ENCODE measurements at places on chromosomes 2 and 18.

DNA sequence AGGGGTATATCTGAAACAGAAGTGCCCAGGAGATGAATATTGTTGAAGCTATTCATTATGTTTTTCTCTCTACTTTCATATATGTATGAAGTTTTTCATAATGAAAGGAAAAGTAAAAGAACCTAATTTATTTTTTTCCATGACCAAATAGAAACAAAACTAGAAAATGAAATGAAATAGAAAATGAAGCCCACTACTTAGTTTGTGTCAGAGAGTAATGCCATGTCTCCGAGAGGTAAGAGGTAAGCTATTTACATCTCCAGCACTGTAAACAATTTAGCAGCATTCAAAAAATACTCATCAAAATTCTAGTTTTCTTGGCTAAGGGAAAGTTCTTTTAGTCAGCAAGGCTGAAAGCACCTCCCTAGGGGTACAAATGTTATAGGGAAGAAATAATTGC, 238.6 kb downstream of the PTH2R start:
- no peak for DNase-seq

DNA sequence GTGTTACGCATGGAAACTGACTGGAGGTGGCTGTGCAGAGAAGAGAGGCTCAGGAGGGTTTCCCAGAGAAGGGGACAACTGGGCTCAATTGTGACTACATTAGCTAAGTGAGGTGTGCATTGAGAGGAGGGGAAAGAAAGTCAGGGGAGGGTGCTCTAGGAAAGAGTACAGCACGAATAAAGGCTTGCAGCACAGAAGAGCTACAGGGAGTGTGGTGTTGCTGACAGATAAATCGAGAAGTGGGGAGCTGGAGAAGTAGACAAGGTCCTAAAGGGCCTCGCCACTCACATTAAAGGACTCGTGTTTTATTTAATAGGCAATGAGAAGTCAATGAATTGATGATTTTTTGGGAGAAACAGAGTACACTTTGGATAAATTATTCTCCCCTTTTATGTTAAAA, 65.7 kb upstream of the CTAGE1 start:
- DNase-seq: no peak

DNA sequence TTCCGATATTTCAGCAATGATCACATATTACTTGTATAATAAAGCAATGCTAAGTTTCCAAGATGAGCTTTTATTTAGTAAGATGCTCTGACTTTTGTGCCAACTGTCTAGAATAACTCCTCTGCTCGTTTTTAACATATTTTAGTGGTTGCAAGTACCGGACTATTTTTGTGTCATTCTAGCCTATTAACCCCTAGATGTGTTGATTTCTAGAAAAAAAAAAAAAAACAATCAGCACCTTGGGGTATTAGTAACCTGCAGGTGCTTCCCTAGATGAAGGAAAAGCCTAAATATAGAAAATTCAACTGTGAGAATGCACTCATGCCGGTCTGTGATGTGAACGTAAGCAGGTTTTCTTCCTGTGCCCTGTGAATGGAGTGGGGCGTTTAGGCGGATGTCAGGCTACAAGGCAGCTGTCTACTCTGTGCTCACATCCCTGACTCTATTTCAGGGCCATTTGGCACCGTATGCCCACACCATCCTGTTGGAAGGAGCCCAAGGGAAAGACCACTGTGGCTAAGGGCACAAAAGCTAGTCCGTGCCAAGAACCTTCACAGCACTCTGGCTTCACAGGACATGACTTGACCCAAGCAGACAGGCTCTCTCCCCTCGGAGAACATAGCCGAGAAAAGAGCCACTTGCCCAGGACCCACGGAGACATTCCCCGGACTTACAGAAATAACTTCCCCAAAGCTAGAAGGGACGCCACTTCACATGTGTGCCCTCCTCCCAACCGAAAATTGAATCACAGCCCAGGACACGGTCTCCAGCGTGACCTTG, 60.9 kb upstream of the AGAP1 start:
- DNase-seq: no peak

DNA sequence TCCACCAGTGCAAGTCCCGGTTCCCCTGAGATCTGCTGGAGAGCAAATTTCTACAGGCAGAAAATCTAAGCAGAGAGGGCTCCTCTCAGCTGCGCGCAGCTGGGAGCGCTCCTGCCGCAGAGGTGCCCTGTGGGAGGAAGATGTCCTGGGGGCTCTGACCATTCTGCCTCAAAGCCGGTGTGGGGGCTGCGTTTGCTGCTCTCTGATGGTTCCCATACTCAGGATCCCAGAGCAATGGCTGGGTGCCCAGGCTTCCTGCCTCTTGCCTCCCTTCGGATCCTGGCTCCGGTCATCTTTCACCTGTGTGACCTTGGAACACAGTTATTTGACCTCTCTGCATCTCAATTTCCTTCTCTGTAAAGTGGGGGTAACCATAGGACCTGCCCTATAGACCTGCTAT, 434.2 kb downstream of the ZNF521 start:
- no peak for DNase-seq

GRCh38 chr2:196076778-196077568, 8.3 kb upstream of the DNAH7 start:
- DNase-seq: no peak

DNA sequence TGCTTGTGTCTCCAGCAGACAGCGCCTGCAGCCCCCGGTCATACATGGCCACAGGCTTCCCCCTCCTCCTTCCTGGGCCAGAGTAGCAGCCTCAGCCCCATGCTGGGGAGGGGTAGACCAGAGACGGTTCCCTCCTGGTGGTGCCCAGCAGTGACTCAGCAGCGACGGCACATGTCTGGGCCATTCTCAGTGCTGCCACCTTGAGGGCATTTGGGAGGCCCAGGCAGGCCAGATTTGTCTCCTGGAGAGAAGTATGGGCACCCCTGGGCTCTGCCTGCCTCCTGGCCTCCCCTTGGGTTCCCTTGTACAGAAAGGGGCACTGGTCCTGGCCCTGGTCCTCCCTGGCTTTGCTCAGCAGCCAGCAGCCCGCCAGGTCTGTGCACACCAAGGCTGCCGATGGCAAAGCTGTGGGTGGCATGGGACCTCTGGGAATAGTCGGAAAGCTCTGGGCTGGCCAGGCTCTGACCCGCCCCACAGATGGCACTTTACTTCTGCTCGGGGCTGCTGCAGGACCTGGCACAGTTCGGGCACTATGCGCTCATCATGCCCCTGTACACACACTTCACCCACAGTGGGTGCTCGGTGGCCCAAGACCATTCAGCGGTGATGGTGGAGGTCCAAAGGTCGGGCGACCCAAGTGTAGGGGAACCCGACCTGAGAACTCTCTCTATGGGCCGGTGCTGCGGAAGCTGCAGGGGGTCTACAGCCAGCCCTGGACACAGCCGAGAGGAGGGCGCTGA, 11.4 kb upstream of the ALPI start:
- DNase-seq: peak; percentile 67

DNA sequence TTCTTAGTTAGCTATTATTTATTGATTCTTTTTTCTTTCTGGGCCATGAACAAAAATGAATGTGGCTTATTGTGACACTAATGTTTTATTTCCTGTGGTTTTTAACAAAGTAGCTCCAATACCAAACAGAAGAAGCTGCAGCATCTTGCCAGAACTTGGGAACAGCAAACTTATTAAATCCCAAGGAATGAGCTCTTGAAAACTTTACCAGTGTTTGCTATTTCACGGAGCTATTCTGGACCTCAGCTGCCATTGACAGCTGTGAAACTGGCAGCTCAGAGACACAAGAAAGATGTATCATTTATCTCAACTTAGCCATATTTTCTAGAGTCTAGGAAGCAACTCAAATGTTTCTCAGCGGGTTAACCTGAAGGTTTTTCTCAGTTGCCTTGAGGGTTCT, 91.0 kb upstream of the NEUROD1 start:
- no peak for DNase-seq

DNA sequence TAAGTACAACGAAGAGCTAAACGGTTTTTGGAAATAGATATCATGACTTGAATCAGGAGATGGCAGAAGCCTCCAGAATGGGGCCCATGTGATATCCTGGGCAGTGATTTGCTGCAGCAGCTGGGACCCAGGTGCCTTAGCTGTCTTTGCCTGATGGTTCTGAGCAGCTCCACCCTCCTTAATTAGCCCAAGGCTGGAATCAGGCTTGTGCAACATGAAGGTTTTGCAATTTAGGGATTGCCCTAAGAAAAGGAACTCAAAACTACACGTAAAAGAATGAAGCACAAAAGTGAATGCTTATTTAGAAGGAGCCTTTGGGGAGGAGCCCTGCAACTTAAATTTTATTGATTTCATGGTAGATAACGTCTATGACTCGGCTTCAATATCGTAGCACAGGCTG, 17.3 kb upstream of the CNDP2 start:
- DNase-seq: no peak

- DNase-seq: no peak
Measured at GRCh38 chr18:33210575-33211189, 229.8 kb downstream of the CCDC178 start.

DNA sequence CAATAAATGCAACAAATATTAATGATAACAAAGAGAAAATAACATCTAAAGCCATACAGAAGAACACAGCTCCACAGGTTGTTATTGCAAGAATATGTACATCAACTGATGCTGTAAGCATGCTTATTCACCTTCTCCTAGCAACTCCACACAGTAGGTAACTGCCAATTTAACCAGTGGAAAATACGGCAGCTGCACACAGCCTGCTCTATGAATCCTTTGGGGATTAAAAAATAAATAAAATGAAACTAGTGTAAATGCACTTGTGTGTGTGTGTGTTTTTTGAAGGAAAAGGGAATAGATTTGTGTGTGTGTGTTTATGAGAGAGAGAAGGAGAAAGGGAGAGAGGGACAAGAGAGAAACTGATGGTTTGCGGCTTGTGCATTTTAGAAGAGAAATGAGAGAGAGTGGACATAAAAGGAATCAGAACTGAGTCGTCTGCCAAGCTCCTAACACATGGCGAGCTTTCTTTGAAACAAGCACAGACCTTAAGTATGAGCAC, 96.2 kb upstream of the PDE1A start:
- DNase-seq: no peak

GRCh38 chr2:235046589-235046988, 94.8 kb downstream of the SH3BP4 start:
- no peak for DNase-seq

- DNase-seq: no peak
Measured at GRCh38 chr2:201406077-201406662, 45.1 kb downstream of the TRAK2 start.

- no peak for DNase-seq
Measured at GRCh38 chr2:19106376-19106775, 252.0 kb downstream of the OSR1 start.

- DNase-seq: no peak
Measured at GRCh38 chr2:175010848-175011254, 5.7 kb upstream of the CHN1 start.

- no peak for DNase-seq
Measured at GRCh38 chr2:61504949-61505348, 33.2 kb downstream of the XPO1 start.

DNA sequence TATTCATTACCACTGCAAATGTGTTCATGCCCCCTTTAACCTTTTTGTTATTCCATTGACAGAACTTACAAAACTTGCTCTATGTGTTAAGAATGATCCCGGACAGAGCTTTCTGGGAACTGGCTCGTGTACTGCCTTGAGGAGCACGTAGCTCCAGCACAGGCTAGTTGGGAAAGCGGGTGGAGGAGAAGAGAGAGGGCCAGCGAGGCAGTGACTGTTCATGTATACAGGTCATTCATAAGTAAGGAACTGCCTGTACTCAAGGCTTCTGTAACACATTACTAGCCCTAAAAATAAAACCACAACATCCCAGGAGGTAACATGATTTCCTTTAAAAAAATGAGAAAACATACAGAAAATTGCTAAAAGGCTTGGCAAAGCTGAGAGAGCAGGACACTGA, 109.0 kb downstream of the STK39 start:
- DNase-seq: no peak

DNA sequence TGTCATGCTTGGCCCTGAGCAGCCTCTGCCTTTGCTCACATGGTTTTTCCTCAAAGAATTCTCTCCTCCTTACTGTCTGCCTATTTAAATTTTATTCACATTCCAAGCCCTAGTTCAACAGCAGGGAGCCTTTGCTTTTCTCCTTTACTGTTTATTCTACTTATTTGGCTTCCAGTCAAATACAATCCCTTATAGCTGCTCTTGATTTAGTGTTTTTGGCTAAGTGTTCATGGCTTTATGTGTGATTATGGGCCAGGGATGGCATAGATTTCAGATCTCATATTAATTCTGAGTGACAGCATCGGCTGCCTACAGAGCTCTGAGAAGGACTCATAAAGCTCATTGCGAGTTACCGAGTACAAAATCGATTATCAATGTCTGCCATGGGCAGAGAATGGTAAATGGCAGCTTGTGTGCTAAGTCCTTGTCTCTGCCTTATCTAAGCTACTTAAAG, 106.7 kb downstream of the METTL8 start:
- DNase-seq: no peak

GRCh38 chr2:219661197-219661954, 33.9 kb downstream of the SLC4A3 start:
- DNase-seq: no peak

DNA sequence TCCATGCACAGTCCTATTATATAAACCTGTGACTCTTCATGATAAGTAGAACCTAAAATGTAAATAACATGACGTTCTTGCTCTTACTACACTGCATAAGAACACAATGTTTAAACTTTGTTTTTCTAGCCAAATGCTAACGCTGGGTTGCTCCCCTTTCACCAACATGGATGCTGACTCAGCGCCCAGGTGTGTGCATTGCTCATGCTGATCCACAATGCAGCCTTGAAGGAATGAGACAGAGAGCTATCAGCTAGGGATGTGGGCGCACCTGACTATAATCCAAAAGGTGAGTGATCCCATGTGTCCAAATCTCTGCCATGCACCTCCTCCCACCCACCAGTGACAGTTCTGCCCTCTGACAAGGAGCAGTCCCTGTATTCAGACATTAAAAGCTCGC, 235.0 kb downstream of the IRS1 start:
- DNase-seq: no peak

GRCh38 chr2:181683518-181684453, 3.5 kb upstream of the NEUROD1 start:
- DNase-seq: no peak

DNA sequence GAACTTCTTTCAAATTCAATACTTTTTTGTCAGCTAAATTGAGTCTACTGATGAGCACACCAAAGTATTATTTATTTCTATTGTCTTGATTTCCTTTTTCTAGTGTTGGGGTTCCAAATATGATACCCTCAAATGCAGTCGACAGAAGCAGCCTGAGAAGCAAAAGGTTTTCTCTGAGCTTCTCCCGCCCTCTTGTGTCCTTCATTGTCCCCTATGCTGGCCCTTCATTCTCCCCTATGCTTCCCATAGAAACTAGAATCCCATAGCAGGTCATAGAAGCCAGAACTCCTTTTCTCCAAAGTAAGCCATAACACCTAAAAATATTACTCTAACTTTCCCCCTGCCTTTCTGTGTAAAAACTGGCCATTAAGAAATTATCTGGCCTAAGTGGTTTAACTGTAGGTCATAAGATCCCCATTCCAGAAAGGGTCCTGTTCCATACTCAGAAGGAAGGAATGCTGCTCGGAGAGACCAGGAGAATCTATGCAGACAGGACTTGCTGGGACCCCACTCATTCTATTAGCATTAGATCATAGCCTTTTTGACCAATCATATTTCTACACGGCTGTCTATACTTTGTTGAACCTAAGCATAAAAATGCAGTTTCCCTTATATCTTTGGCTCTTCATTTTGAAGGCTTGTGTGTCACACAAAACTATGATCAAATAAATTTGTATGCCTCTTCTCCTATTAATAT, 764.6 kb upstream of the PKDCC start:
- no peak for DNase-seq

Data from stimulated activated CD4-positive, alpha-beta T cell treated with anti-CD3 and anti-CD28 coated beads, Interleukin-4, amount 100 ng/mL, for 4 hours (primary cell).